Osteocyte (in vitro differentiated cells): ENCODE measurements at places on chromosomes 1 and 21. TPM values are rescaled to one million over a fixed set of nuclear protein-coding genes. Genes with fewer than 3 reads are reported as not detected.

DNA sequence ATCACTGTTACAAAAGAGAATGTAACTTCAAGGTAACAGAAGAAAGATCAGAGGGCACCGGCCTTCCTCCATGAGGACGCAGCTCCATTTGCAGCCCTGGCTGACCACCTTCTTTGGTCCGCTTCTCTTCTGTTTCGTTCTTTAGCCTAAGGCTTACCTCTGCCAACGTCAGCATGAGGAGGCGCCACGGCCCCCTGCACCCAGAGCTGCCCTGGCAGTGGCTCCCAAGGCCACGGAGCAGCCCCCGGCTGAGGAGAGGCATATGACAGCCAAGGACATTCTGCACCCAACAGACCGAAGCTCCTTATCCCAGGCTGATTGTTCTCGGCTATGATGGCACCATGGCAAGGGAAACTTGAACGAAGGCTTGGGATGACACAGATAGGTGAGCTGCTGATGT lies 250.3 kb downstream of the TOMM20 start:
- H3K27me3 ChIP-seq, result no peaks in the 10 kb centered on the region
- H3K4me1 ChIP-seq, result peaks cover 10% of the 10 kb centered on the region
- no peaks in the 10 kb centered on the region for H3K36me3 ChIP-seq
- no peak overlapping the region for H3K4me3 ChIP-seq

DNA sequence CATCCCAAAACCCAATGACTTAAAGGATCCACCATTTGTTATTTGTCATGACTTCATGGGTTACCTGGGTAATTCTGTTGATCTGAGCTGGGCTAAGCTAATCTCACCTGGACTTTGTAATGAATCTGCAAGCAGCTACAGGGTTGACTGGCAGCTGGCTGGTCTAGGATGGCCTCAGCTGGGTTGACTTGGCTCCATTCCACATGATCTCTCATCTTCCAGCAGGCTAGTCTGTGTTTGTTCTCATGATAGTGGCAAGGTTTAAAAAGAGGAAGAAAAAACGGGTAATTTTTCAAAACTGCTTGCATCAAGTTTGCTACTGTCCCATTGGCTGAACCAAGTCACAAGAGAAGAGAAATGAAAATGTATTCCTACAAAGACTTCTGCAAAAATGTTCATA lies 24.8 kb upstream of the ZMYM4 start:
- H3K36me3 ChIP-seq, result no peaks in the 10 kb centered on the region
- no peak overlapping the region for H3K4me3 ChIP-seq
- H3K4me1 ChIP-seq, result no peaks in the 10 kb centered on the region
- peaks cover 3% of the 10 kb centered on the region for H3K27me3 ChIP-seq
- no peak overlapping the region for H3K27ac ChIP-seq

GRCh38 chr1:187051618-187052232 lies 223.0 kb downstream of the PLA2G4A start:
- no peaks in the 10 kb centered on the region for H3K36me3 ChIP-seq
- no peaks in the 10 kb centered on the region for H3K4me1 ChIP-seq
- peaks cover 13% of the 10 kb centered on the region for H3K27me3 ChIP-seq
- no peak overlapping the region for H3K4me3 ChIP-seq
- no peak overlapping the region for H3K27ac ChIP-seq

DNA sequence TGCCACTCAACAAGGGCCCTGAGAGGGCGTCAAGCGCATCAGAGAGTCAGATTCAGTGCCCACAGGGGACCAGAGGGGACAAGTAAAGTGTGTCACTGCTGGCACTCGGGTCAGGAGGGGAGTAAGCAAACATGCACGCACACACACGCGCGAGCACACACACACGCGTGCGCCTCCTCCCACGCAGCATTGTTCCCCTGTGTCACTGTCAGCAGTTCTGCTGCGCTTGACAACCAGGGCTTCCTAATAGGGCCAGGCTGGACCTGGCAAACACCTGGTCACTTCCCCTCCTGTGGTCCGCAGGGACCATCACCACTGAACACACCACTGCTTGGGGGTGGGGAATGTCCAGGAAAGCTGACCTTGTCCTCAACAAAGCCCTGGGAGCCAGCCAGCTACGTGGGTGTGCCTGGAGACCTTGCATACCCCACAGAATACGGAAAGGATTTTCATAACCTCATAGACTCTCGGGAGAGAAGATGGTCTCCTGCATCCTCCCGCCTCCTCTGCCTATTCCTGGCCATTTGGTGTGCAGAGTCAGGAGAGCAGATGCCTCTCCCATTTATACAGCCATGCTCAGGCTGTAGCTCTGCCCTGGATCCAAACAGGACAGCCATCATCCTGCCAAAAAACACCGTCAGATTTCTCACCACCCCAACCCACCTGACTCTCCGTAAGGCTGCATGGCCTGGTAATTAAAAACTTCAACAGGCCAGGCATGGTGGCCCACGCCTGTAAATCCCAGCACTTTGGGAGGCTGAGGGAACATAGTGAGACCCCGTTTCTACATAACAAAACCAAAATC lies 73.2 kb downstream of the SSBP3 start:
- DNase-seq, result no peak
- H3K27ac ChIP-seq, result no peak overlapping the region
- no peaks in the 10 kb centered on the region for H3K27me3 ChIP-seq

DNA sequence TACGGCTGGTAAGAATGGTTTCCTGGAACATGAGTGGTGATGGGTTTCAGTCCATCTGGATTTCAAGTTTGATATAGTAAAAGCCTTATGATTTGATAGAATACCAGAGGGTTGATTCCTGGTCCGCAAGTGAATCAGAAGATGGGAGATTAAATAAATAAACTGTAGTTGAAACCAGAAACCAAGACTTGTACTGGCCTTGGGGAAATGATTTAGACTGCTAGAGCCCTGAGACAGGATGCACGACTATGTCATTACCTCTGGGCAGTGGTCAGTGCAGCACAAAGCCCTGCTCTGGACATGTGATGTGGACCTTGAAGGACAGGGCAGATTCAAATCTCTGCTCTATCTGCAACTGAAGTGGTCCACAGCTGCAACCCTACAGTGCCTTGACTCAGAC lies 15.6 kb upstream of the FMOD start:
- peaks cover 36% of the 10 kb centered on the region for H3K27me3 ChIP-seq
- DNase-seq, result no peak
- no peak overlapping the region for H3K27ac ChIP-seq
- H3K4me1 ChIP-seq, result peaks cover 4% of the 10 kb centered on the region
- no peak overlapping the region for H3K4me3 ChIP-seq

- no peak overlapping the region for H3K4me3 ChIP-seq
- peaks cover 7% of the 10 kb centered on the region for H3K4me1 ChIP-seq
- H3K27me3 ChIP-seq, result no peaks in the 10 kb centered on the region
- no peak for DNase-seq
- no peaks in the 10 kb centered on the region for H3K36me3 ChIP-seq
- H3K27ac ChIP-seq, result no peak overlapping the region
These were observed 24.5 kb downstream of the COA6 start for GRCh38 chr1:234397732-234398131.

GRCh38 chr1:20893931-20894330 lies 106.8 kb upstream of the HP1BP3 start:
- no peak overlapping the region for H3K4me3 ChIP-seq
- no peaks in the 10 kb centered on the region for H3K27me3 ChIP-seq
- no peak overlapping the region for H3K27ac ChIP-seq
- DNase-seq, result no peak
- H3K36me3 ChIP-seq, result peaks cover 29% of the 10 kb centered on the region

- DNase-seq, result no peak
- no peaks in the 10 kb centered on the region for H3K36me3 ChIP-seq
- H3K27ac ChIP-seq, result no peak overlapping the region
- no peaks in the 10 kb centered on the region for H3K4me1 ChIP-seq
These were observed 257.2 kb downstream of the LRRC7 start for GRCh38 chr1:69824932-69825331.

GRCh38 chr1:8395433-8395866 lies 77.5 kb downstream of the SLC45A1 start:
- DNase-seq, result no peak
- H3K4me3 ChIP-seq, result no peak overlapping the region
- no peaks in the 10 kb centered on the region for H3K27me3 ChIP-seq
- peak overlapping the region; percentile 71 for H3K27ac ChIP-seq
- peaks cover 30% of the 10 kb centered on the region for H3K36me3 ChIP-seq
- H3K4me1 ChIP-seq, result peaks cover 59% of the 10 kb centered on the region

GRCh38 chr1:151347523-151348246 lies 633 bp upstream of the RFX5 start:
- DNase-seq, result no peak
- peak overlapping the region; percentile 95 for H3K4me3 ChIP-seq
- H3K36me3 ChIP-seq, result peaks cover 4% of the 10 kb centered on the region

DNA sequence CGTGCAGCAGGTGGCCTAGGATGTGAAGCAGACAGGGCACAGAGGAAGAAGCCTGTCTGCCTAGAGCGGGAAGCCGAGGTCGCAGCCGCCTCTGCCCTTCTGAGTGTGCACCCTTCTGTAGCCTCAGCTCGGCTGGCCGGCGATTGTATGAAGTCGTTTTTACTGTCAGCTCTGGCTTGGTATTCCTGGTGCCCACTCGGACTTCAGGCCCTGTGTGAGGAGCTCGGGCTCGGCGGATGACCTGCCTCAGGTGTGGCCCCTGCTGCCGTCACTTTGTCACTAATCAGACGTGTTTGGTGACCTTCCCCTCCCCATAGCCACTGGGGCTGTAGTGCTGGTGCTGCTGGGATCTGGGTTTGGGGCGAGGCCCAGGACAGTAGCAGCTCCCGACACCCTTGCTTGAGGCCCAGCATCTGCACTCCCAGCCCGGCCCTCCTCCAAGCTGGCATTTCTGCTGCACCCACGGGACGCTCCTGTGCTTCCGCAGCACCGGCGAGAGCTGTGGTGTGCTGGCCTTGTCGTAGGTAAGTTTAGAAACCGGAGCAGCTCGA lies 18.1 kb downstream of the SLX9 start:
- peak overlapping the region; percentile 98 for H3K27ac ChIP-seq
- H3K27me3 ChIP-seq, result no peaks in the 10 kb centered on the region
- H3K4me3 ChIP-seq, result peak overlapping the region; percentile 14

DNA sequence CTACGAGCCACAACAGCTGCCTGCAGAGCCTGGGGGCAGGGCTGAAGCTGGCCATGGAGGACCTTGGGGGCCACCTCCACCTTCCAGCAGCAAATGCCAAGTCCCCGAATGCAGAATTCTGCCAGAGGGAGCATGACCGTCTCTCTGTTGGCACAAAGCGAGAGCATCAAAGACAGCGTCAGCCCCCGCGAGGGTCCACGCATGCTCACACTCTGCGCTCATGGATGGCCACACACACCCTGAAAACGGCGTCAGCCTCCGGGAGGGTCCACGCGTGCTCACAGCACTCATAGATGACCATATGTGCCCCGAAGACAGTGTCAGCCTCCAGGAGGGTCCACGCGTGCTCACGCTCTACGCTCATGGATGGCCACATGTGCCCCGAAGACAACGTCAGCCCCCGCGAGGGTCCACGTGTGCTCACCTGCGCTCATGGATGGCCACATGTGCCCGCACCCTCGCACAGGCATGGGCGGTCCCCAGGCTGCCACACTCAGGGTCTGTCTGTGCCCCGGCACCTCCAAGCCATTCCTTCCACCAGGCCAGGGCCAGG lies 46.5 kb downstream of the MORN1 start:
- no peaks in the 10 kb centered on the region for H3K4me1 ChIP-seq
- no peak overlapping the region for H3K27ac ChIP-seq
- no peaks in the 10 kb centered on the region for H3K27me3 ChIP-seq
- DNase-seq, result no peak
- no peaks in the 10 kb centered on the region for H3K36me3 ChIP-seq
- H3K4me3 ChIP-seq, result no peak overlapping the region

Gene TRIM67
- 0.32 and 0.39 TPM in 2 replicates for total RNA-seq

Gene SPRR2A
- not detected in 2 replicates for total RNA-seq

Gene TINAGL1
- total RNA-seq, result 9.2 and 10.0 TPM in 2 replicates

Gene ITLN2
- total RNA-seq, result not detected in 2 replicates

Gene HSF2BP
- total RNA-seq, result 3.4 and 3.7 TPM in 2 replicates

Gene TESK2
- total RNA-seq, result 2.7 and 4.1 TPM in 2 replicates
